ENCODE measurements at places on chromosomes 7 and 10.

DNA sequence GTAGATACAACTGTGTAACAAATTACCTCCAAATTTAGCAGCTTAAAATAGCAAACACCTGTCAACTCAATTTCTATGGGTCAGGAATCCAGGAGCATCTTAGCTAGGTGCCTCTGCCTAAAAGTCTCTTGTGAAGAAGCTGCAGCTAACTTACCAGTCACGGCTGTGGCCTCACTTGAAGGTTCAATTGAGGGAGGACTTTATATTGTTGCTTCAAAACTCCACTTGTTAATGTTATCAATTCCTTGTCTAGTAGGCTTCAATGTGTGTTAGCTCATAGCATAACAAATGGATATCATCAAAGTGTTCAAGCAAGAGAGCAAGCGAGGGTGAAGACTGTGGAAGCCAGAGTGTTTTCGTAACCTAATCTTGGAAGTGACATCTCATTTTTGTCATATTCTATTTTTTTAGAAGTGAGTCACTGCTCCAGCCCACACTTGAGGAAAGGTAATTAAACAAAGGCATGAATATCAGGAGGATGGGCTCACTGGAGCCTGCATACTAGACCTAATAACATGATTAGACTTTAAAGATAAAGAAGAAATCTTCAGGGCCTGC lies 172.9 kb downstream of the SPAG6 start:
- DNase-seq, result no peak

DNA sequence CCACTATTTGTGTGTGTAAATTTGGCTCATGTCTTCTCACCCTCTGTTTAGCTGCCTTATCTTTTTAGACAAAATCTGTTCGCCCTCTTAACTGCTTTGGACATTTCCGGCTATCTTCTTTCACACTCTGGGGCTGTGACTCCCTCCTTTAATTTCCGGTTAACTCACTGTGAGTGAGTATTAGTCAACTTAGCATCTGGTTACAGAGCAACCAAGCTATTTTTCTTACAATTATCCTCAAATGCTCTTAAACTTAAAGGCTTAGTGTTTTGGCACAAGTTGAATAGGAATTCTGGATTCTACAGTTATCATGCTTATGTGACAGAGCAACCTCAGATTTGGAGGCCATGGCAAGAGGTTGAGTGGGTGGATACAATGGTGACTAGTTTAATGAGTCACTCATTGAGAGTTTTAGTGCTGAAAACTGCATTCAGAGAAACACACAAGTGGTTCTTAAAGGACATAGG lies 177.6 kb upstream of the SEMA3A start:
- no peak for DNase-seq

- DNase-seq, result no peak
Measured at GRCh38 chr7:19369806-19370205, 224.6 kb upstream of the FERD3L start.

- no peak for DNase-seq
Measured at GRCh38 chr10:57790703-57791102, 477.0 kb downstream of the IPMK start.

- DNase-seq, result no peak
Measured at GRCh38 chr7:65221683-65222082, 152.0 kb upstream of the ZNF92 start.

GRCh38 chr10:80184291-80184690 lies 21.0 kb downstream of the ANXA11 start:
- DNase-seq, result no peak

DNA sequence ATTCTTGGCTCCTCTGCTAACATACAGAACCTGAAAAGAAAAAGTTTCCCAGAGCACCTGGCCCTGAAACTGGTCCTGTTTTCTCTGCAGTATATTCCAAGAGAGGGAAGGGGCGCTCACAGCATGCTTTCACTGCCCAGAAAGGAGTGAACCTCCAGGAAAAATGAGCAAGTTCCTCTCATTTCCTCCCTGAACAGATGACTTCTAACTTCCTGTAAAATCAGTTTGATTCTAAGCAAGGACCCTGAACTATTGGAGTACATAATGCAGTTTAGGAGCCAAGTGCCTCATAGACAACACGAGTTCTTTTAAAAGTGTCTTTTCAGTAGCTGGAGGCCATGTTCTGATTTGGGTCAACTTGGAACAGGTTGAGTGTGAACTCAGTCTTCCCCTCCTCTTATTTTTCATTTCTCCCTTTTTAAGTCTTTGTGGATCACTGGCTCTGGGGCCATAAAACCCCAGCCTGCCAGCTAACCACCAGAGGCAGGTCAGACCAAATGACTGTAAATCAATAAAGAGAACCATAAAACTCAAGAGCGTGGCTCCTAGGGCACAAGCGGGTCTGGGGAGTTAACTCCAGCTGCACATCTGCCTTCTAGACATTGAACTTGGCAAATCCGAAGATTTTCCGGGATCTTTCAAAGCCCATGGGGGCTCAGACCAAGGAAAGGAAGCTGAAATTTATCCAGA lies 5.9 kb upstream of the LRRC18 start:
- no peak for DNase-seq

- DNase-seq, result no peak
Measured at GRCh38 chr7:84446991-84447480, 252.4 kb upstream of the SEMA3A start.

DNA sequence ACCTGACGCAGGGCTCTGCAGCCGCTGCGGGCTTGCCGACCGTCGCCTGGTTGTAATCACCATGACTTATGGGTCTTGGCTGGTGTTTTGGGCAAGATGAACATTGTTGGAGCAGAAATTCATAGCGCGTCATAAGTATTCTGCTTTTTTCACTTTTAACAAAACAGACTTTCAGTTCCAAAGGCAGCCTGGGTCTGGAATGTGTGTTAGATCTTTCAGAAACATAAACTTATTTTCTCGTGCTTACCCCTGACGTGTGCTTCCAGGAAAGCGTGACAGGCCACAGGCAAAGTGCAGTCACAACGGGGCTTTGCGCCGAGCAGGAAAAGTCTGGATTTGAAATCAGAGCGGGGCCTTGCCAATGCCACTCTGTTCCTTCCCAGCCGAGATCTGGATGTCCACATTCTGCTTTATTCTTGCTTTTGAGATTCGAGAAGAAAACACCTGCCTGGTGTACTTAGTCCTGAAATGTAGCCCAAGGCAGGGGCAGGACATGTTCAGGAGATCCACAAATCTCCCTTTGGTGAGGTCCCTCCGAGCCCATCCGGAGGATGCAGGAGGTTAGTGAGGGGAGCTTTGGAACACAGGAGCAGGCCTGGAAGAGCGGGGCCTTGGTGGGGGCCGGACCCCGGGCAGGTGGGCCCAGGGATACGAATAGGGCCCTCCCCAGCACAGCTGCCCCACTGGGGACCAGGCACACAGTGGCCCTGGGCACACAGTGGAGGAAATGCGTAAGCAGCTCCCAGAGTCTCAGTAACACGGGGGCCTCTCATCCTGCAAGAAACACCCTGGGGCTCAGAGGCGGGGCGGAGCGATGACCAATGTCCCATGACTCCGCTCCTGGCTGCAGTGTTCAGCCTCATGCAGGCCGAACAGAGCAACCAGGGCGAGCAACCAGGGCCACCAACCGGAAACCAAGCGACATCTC lies 49.5 kb upstream of the EBF3 start:
- no peak for DNase-seq

DNA sequence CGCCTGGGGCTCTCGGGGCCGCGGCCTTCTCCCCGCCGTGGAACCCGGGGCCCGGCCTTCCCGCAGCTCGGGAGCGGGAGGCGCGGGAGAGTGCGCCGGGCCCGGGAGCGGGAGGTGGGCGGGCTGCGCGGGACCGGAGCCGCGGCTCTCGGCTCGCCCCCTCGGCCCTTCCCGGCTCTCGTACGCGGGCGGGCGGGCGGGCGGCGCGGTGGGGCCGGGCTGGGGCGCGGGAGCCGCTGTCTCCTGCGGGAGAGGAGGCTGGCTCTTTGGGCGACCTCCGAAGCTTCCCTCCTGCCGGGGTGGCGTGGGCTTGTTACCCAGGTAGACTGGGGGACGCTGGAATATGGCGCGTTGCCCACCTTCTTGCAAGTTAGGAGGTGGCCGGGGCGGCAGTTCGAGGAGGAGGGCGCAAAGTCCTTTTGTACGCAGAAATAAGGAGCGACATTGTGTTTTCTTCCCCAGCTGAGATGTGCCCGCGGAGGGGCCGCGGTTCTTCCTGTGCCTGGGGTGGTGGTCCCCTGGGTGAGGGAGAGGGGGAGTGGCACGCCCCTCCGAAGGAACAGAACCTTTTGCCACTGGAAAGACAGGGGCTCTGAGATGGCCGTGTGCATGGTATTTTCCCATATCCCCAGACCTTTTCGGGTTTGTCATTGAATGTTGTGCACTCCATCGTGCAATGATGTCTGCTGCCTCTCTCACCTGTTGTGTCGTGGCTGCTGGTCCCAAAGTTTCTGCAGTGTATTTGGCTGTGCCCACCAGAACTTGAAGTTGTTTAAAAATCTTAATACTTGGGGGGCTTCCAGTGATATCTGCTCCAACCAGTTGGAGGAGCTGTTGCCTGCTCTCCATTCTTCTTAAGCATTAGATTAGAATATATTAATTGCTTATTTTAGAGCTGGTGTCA lies 844 bp downstream of the NRF1 start:
- DNase-seq, result no peak

DNA sequence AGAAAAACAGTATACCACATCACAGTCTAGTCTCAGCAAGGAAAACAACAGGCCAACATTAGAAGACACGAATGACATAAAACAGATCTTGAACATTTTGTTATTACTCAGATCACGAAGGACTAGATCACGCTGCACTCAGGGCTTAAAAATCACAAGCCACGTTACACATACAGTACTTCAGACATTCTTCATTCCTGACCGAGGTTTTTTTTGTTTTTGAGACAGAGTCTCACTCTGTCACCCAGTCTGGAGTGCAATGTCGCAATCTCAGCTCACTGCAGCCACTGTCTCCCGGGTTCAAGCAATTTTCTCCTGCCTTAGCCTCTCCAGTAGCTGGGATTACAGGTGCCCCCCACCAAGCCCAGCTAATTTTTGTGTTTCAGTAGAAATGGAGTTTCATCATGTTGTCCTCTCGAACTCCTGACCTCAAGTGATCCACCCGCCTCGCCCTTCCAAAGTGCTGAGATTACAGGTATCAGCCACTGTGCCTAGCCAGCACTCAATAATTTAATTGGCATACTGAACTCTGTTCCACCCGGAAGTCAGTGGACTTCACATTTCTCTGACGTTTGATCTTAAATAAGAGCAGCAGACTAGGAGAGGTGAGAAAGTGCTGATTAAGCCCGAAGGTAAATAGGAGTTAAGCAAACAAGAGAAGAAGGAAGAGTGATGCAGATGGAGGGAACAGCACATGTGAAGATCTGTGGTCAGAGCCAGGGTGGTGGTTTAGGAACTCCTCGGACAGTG lies 3.5 kb downstream of the AIMP2 start:
- DNase-seq, result no peak

DNA sequence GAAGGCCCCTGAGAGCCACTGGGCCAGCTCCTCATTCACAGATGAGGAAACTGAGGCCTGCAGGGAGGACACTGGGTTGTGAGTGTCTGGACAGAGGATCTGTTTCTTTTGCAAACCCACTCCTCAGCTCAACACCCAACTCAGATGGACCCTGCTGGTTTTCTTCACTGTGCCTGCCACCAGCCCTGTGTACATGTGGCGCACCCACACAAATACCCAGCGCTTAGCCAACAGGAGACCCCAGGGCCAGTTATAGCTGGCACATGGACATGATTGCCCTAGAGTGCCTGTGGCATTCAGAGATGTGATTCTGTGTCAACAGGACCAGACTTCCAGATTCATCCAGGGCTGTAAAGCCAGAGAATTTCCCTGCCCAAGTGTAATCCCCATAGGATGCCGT lies 12.4 kb downstream of the PODXL start:
- no peak for DNase-seq

- no peak for DNase-seq
Measured at GRCh38 chr7:98254951-98255610, 3.0 kb upstream of the TECPR1 start.

- no peak for DNase-seq
Measured at GRCh38 chr7:132526111-132526740, 50.0 kb downstream of the PLXNA4 start.

DNA sequence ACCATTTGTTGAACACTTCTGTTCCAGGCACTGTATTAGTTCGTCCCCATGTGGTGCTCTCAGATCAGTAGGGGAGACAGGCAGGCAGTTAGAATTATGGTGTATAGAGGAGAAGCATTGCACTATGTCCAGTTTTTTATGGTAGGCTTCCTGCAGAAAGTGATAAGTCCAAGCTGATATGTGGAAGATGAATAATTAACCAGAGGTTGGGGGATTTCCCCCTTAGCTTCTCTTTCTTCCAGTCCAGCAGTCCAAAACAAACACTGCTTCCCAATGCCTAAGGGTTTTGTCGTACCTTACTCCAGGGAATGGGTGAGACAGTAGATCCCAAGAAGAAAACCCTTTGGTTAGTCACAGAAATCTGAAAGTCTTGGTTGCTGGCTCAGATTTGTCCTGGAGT lies 19.2 kb downstream of the HIF1AN start:
- no peak for DNase-seq

- DNase-seq, result no peak
Measured at GRCh38 chr7:21753071-21753470, 192.6 kb downstream of the CDCA7L start.

DNA sequence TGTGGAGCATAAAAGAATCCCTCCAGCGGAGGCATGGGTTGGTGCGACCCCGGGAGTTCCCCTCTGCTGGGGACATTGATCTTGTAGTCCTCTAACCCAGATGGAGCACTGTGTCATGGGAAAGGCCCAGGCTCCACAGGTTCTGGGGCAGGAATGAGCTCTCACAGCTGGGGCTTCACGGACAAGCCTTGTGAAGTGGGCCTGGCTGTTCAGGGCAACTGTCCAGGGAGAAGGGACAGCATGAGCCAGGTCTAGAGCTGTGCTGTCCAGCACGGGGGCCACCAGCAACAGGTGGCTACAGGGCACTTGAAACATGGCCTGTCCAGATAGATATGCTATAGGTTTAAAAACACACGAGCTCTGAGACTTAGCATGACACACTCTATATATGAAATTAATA lies 11.4 kb downstream of the GPR26 start:
- no peak for DNase-seq

DNA sequence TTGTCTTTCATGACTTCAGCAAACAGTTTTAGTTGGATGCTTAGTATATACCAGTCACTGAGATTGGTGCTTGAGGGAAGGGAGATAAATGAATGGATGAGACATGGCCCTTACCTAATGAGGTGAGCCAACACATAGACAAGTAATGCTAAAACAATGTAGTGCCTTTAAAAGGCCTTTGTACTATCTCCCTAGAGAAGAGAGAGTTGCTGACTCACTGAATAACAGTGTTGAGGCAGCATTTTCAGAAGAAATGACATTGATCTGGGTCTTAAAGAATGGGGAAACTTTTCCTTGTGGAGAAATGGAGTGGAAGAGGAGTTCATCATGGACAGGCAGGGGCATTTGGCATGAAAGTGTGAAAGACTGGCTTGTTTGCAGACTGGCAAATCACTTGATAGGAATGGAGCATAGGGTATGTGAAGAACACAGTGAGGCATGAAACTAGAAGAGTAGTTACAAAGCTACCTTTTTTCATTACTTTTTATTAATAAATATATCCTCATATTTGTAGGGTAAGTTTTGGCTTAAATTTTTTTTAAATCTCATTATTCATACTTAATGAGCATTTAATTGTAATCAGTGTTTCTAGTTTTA lies 91.2 kb downstream of the KAT6B start:
- DNase-seq, result no peak

- DNase-seq, result no peak
Measured at GRCh38 chr10:77553966-77554365, 83.6 kb downstream of the KCNMA1 start.

Measured in NCI-H524 treated with DMSO at 0.1 percent for 48 hours (cell line).